Non-pigmented ciliary epithelial cell (primary cell): ENCODE measurements at places on chromosomes 3 and 15.

- no peak for DNase-seq
These were observed 30.9 kb downstream of the SPSB4 start for GRCh38 chr3:141082064-141082463.

DNA sequence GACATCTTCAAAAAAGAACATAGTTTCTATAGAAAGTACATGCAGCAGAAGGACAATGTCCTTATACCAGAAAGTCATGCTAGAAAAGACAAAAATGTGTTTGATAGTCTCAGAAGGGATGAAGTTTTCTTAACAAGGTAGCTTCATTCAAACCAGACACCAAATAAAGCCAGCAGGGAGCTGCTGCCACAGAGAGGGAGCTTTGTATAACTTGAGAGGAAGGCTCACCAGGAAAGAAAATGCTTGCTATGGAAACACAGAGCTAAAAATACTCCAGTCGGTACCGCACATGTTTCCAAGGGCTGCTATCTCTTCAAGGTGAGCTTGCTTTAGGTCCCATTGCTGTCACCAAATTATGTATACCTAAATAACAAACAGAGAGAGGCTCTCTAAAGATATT, 1074.8 kb upstream of the ALCAM start:
- no peak for DNase-seq

DNA sequence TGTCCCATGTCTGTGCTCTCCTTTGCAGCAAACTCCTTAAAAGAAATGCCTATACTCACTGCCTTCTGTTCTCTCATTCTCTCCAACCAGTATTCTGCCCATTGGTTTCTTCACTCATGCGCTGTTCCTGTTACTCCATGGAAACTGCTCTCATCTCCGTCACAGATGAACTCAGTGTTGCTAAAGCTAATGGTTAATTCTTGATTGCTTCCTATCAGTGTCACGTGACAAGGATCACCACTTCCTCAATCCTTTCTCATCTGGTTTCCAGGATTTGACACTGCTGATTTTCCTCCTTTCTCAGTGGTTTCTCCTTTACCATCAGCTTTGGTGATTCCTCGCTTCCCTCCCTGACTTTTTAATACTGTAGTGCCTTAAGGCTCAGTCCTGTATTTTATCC, 2.6 kb downstream of the DPH3 start:
- no peak for DNase-seq

GRCh38 chr15:31004220-31004733, 12.8 kb upstream of the MTMR10 start:
- DNase-seq, result no peak

GRCh38 chr3:129645286-129645685, 38.8 kb upstream of the PLXND1 start:
- no peak for DNase-seq
